Endodermal cell (in vitro differentiated cells): ENCODE measurements at places on chromosomes 6 and 20. TPM values are rescaled to one million over a fixed set of nuclear protein-coding genes. Genes with fewer than 3 reads are reported as not detected.

The LPA gene
- 1.9 and 3.6 TPM in 2 replicates for total RNA-seq

The KIF25 gene
- 0.81 TPM in 1 of 2 replicates, not detected in the other for total RNA-seq

The IFT52 gene
- total RNA-seq: 53.0 to 61.7 TPM (median 58.3 TPM) in 3 replicates

The TPX2 gene
- total RNA-seq: 108 and 119 TPM in 2 replicates
